A549 treated with DMSO at 1 μM for 4 hours (cell line): ENCODE measurements at places on chromosomes 5 and 9. TPM values are rescaled to one million over a fixed set of nuclear protein-coding genes. Genes with fewer than 3 reads are reported as not detected.

SLC6A7 gene
- total RNA-seq = 0.02 to 0.06 TPM (median 0.03 TPM) in 4 of 5 replicates, not detected in the other

JAKMIP2 gene
- not detected in 5 replicates for total RNA-seq

PCDHB5 gene
- total RNA-seq = 1.2 to 1.9 TPM (median 1.4 TPM) in 5 replicates

CARD9 gene
- 0.64 to 2.6 TPM (median 1.1 TPM) in 5 replicates for total RNA-seq

EFNA5 gene
- total RNA-seq = 18.4 to 24.8 TPM (median 21.3 TPM) in 5 replicates

FANCG gene
- 35.8 to 58.3 TPM (median 55.3 TPM) in 5 replicates for total RNA-seq

RGS7BP gene
- total RNA-seq = not detected in 5 replicates

ADAMTSL2 gene
- total RNA-seq = not detected in 5 replicates

CDHR2 gene
- total RNA-seq = 0.04 to 0.08 TPM (median 0.06 TPM) in 5 replicates

GABRA6 gene
- not detected in 5 replicates for total RNA-seq

ASPN gene
- total RNA-seq = not detected in 5 replicates

AK8 gene
- total RNA-seq = 0.74 to 1.5 TPM (median 0.89 TPM) in 5 replicates

ACOT12 gene
- total RNA-seq = 0.06 TPM in 1 of 5 replicates, not detected in the others

PCA3 gene
- not detected in 5 replicates for total RNA-seq

COL15A1 gene
- total RNA-seq = 0.17 to 0.48 TPM (median 0.34 TPM) in 5 replicates

ARAP3 gene
- total RNA-seq = 3.6 to 6.0 TPM (median 4.8 TPM) in 5 replicates

ANXA2R gene
- total RNA-seq = 1.9 to 3.0 TPM (median 2.4 TPM) in 5 replicates
